ENCODE measurements at places on chromosomes 2 and 18.

GRCh38 chr2:4486971-4487370 lies 783.6 kb downstream of the DCDC2C start:
- DNase-seq, result no peak

GRCh38 chr2:152354909-152355308 lies 19.9 kb downstream of the FMNL2 start:
- no peak for DNase-seq

DNA sequence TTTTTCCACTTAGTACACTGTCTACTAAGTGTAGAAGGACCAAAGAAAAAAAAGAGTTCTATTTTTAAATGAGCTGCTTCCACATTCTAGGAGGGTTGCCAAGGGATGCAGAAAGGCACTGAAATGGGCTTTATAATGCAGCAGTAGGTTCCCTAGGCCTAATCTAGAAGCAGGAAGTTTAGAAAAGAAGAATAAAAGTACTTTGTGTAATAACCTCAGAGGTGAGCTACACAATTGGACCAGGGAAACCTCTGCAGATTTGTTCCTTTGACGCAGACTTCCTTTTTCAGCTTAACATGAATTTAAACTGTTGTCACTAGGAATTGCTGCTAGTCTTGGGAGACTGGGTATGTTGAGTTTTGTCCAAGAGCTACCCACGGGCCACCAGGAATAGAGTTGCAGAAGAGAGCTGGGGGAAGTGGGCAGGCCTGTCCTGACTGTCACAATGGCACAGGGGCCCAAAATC lies 34.6 kb upstream of the RAB1A start:
- no peak for DNase-seq

DNA sequence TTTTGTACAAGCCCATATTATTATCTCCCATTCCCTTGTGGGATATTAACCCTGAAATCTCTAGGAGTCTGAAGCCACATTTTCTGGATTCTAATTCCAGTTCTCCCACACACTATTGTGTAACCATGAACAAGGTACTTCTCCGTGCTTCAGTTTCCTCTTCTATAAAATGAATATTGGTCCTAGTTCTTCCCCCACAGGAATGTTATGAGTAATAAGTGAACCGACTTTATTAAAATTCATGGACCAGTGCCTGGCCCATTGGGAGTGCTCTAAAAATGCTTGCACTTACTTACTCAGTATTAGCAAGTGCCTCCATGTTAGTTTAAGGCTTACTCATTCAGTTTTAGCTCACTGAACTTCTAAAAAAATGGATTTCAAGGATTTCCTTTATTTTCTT lies 1.4 kb upstream of the ACMSD start:
- DNase-seq, result no peak

DNA sequence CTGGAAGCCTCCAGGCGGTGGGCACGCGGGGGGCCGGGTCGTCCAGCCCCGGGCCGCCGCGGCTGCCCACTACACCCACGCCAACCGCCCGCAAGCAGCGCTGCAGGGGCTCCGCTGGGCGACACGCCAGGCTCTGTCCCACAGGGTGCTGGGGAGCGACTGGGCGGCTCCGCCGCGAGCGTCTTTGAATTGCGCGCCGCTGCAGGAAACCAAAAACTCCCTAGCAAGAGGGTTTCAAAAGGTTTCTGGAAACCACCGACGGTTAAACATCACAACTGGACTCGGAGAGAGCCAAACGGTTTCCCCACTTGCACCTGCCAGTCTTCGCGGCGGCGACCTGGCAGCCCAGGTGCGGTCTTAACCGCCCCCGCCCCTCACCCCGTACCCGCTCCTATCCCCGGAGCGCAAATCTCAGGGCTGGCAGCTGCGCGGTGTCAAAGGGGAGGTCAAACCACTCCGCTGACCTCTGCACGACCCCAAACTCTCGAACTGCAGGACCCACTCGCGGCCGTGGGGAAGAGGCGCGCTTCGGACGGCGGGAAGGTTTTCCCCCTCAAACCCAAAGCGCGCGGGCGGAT lies 1.0 kb downstream of the CXCR4 start:
- no peak for DNase-seq

DNA sequence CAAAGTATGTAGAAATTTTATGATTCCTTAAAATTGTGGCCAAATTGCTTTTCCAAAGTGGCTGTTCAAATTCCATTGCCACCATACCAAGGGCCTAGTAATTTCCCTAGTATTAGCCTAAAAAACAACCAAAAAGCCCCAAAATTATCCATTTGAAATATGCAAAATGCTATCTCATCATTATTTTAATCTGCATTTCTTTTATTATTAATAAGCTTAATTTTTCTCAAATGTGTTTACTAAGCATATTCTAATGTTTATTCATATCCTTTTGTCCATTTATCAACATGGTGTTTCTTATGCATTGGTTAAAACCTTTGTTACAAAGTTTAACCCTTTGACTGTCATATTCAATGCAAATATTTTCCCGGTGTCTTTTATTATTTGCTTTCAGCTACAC lies 48.0 kb downstream of the PID1 start:
- DNase-seq, result no peak

GRCh38 chr2:29108225-29108624 lies 7.0 kb upstream of the CLIP4 start:
- DNase-seq, result no peak

Data from LNCaP clone FGC (cell line).